ENCODE measurements at places on chromosomes 2 and 18. TPM values are rescaled to one million over a fixed set of nuclear protein-coding genes. Genes with fewer than 3 reads are reported as not detected.
A peak's percentile ranks its signal among the peaks of the same experiment; 100 is the strongest.

SLC25A12 gene
- total RNA-seq, result 21.4 TPM

TRIM54 gene
- total RNA-seq, result 1.6 TPM

CROCC2 gene
- not detected for total RNA-seq

CD8B2 gene
- not detected for total RNA-seq

FBXO48 gene
- total RNA-seq, result 0.52 TPM

INHA gene
- 1.5 TPM for total RNA-seq

IL18R1 gene
- total RNA-seq, result 3.6 TPM

CD226 gene
- 0.69 TPM for total RNA-seq

CDH2 gene
- total RNA-seq, result 39.2 TPM

SERPINB2 gene
- 9.9 TPM for total RNA-seq

- no peak overlapping the region for H3K4me3 ChIP-seq
- no peak overlapping the region for H3K27ac ChIP-seq
- DNase-seq, result no peak
- H3K4me1 ChIP-seq, result no peaks in the 10 kb centered on the region
- H3K27me3 ChIP-seq, result no peaks in the 10 kb centered on the region
- no peaks in the 10 kb centered on the region for H3K36me3 ChIP-seq
These were observed 93.6 kb downstream of the DNER start for GRCh38 chr2:229620759-229621158.

DNA sequence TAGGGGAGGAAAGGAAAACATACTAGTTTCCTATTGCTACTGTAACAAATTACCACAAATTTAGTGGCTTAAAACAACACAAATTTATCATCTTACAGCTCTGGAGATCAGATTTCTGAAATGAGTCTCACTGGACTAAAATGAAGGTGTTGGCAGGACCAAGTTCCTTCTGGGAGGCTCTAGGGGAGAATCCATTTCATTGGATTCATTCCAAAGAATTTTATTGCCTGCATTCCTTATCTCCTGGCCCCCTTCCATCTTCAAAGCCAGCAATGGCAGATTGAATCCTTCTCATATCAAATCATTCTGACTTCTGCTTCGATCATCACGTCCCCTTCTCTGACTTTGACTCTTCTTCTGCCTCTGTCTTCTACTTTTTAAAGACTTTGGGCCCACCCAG is 250.9 kb downstream of the IRS1 start:
- no peak overlapping the region for H3K4me3 ChIP-seq
- no peaks in the 10 kb centered on the region for H3K36me3 ChIP-seq
- no peak overlapping the region for H3K27ac ChIP-seq
- peaks cover 14% of the 10 kb centered on the region for H3K4me1 ChIP-seq
- no peak for DNase-seq
- H3K27me3 ChIP-seq, result no peaks in the 10 kb centered on the region

GRCh38 chr18:49728542-49728941 is 84.8 kb downstream of the ACAA2 start:
- peaks cover 16% of the 10 kb centered on the region for H3K4me1 ChIP-seq
- H3K36me3 ChIP-seq, result no peaks in the 10 kb centered on the region

- no peaks in the 10 kb centered on the region for H3K36me3 ChIP-seq
- no peak overlapping the region for H3K4me3 ChIP-seq
- H3K4me1 ChIP-seq, result no peaks in the 10 kb centered on the region
- H3K27ac ChIP-seq, result no peak overlapping the region
These were observed 232.9 kb downstream of the LNPK start for GRCh38 chr2:175769200-175769599.

DNA sequence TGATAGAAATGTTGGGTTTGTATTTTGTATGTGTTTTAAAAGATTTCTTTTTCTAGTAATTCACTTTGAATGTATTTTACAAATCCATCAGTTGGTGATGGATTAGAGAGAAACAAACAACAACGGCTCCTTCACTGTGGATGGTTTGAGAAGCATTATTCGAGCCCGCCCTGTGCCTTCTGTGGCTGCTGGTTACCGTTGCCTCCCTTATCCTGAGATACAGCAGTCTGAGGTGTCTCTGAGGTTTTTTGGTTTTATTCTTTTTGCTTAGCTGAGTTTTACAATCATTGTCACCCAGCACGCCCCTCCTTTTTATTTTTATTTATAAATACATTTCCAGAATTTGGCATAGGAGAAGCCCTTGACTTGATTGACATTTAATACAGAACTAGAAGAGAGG is 168.3 kb downstream of the BABAM2 start:
- H3K36me3 ChIP-seq, result no peaks in the 10 kb centered on the region
- no peak for DNase-seq
- H3K27me3 ChIP-seq, result no peaks in the 10 kb centered on the region
- H3K27ac ChIP-seq, result no peak overlapping the region

- no peaks in the 10 kb centered on the region for H3K27me3 ChIP-seq
- no peaks in the 10 kb centered on the region for H3K36me3 ChIP-seq
- no peak overlapping the region for H3K27ac ChIP-seq
These were observed 37.0 kb upstream of the EPC2 start for GRCh38 chr2:148607566-148607965.

DNA sequence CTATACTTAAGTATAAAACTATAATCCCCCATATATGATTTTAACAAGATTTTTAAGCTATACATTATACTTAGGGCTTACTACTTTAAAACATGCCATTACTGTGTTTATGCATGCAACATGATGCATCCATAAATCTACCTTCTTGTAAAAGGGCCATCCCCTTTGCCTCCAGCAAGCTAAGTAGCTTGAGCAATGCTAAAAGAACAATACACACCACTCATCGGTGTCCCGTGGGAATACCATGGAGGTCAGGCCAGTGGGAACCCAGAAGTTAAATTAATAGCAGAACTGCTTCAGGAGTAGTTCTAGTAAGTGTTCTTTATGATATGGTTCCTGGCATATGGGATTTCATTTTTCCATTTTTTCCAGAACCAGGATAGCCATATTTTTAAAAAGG is 37.8 kb downstream of the SH3RF3 start:
- no peaks in the 10 kb centered on the region for H3K36me3 ChIP-seq
- H3K4me1 ChIP-seq, result peaks cover 45% of the 10 kb centered on the region
- no peak overlapping the region for H3K4me3 ChIP-seq
- H3K27ac ChIP-seq, result 0 out of 2 replicates have a peak overlapping the region, but pooled peaks have one; percentile 3

- no peak overlapping the region for H3K27ac ChIP-seq
- DNase-seq, result no peak
- H3K36me3 ChIP-seq, result no peaks in the 10 kb centered on the region
- H3K4me1 ChIP-seq, result no peaks in the 10 kb centered on the region
- H3K4me3 ChIP-seq, result no peak overlapping the region
These were observed 170.2 kb downstream of the NRP2 start for GRCh38 chr2:205852457-205852856.

DNA sequence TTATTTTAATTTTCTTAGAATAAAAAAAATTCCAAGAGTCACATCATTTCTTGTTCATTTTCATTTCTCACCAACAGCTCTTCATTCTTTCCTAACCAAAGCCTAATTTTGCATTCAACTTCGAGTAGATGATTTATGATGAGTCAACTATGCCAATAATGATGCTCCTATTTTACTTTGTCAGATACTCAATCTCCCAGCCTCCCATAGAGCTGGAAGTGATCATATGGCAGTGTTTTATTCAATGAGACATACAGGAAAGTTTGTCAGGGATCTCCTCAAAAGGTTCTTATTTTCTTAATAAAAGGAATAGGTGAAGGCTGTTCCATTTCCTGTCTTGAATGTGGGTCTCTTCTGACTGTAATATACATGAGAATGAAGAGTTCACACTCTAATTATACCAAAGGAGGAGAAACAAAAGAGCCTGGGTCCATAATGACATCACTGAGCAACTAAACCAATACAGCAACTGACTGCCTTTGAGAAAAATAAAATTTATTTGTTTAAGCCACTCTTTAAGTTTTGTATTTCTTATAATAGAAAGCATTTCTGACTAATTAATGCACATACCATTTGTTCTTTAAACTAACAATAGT is 231.2 kb upstream of the CYP26B1 start:
- H3K4me3 ChIP-seq, result no peak overlapping the region
- no peaks in the 10 kb centered on the region for H3K36me3 ChIP-seq
- H3K4me1 ChIP-seq, result peaks cover 11% of the 10 kb centered on the region
- H3K27me3 ChIP-seq, result no peaks in the 10 kb centered on the region

DNA sequence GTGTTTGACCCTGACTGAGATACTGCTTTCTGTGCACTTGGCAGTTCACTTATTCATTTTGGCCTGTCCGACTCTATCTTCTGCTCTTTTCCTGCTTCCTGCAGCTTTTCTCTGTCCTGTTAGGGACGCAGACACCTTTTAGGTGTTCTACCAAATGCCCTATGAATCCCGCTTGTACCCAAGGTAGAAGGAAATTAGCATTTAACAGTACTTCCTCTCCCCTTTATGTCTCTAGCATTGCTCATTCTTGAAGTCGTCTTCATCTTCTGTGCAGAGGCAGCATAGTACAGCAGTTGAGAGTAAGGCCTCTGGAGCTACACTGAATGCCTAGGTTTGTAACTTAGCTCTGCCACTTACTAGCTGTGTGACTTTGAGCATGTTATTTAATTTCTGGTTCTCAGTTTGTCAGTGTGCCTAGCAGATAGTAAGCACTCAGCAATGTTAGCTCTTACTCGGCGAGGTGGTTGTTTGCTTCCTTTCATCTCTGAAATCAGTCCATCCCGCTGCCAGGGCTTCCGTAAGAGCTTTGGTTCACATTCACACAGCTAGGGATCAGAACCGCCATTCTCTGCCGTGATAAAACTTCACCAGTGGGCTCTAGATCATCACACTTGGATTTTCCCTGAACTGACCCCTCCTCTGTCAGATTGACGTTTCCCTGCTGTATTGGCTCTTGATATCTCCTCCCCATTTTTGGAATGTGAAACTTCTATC is 1.4 kb downstream of the CCT7 start:
- peaks cover 10% of the 10 kb centered on the region for H3K36me3 ChIP-seq
- H3K27ac ChIP-seq, result no peak overlapping the region
- no peak for DNase-seq
- H3K4me3 ChIP-seq, result peak overlapping the region; percentile 94
- peaks cover 15% of the 10 kb centered on the region for H3K4me1 ChIP-seq

DNA sequence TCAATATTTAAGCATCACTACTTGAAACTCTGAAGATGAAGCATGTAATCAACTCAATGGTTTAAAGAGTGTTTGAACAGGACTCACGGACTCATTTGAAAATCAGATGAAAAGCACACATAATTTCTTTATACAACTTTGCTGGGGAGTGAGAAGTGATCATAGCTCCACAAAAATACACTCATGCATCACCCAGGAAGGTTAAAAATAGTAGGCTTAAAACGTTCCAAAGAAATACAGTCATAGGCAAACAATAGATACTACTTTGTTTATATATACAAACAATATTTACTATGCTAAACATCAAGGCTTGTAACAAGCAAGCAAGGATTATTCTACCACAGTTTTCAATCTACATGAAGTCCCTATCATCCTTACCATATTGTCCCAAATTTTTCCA is 11.6 kb downstream of the HNRNPLL start:
- H3K4me1 ChIP-seq, result peaks cover 41% of the 10 kb centered on the region
- DNase-seq, result peak; percentile 49
- H3K27ac ChIP-seq, result peak overlapping the region; percentile 63
- H3K27me3 ChIP-seq, result no peaks in the 10 kb centered on the region
- no peaks in the 10 kb centered on the region for H3K36me3 ChIP-seq

GRCh38 chr2:242075696-242076095 is 206.2 kb downstream of the RTP5 start:
- H3K36me3 ChIP-seq, result no peaks in the 10 kb centered on the region
- H3K4me1 ChIP-seq, result peaks cover 6% of the 10 kb centered on the region
- no peak overlapping the region for H3K27ac ChIP-seq
- H3K27me3 ChIP-seq, result peaks cover 7% of the 10 kb centered on the region
- no peak overlapping the region for H3K4me3 ChIP-seq

DNA sequence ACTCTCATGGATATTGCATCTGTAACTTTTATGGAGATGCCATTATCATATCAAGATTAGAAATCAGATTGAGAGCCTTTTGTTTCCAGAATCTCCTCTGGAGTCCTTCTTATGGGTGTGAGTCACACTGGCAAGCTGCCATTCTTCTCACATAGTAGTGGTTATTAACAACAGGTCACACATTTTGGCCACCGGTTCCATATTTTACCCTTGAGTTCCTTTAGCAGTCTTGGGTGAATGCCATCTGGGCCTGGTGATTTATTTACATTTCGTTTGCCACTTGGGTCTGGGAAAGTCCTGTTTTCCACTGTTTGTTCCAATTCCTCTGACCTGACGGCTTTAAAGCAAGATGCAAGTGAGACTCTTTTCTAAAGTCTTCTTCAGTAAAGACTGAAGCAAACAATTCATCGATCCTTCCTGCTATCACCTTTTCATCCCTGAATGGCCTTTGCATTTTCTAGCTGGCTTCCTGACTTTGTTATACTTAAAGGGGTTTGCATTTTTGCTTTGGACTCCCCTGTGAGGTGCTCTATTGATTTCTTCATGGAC is 80.5 kb upstream of the CAVIN2 start:
- no peaks in the 10 kb centered on the region for H3K36me3 ChIP-seq
- H3K4me3 ChIP-seq, result no peak overlapping the region
- DNase-seq, result peak; percentile 55
- no peak overlapping the region for H3K27ac ChIP-seq

- H3K27me3 ChIP-seq, result no peaks in the 10 kb centered on the region
- no peak overlapping the region for H3K27ac ChIP-seq
- no peak overlapping the region for H3K4me3 ChIP-seq
- DNase-seq, result no peak
- no peaks in the 10 kb centered on the region for H3K4me1 ChIP-seq
These were observed 212.8 kb upstream of the SOX11 start for GRCh38 chr2:5479265-5479928.

GRCh38 chr2:21245565-21245964 is 121.8 kb downstream of the TDRD15 start:
- H3K4me1 ChIP-seq, result no peaks in the 10 kb centered on the region
- no peak overlapping the region for H3K4me3 ChIP-seq
- no peak overlapping the region for H3K27ac ChIP-seq
- H3K27me3 ChIP-seq, result no peaks in the 10 kb centered on the region

- peaks cover 12% of the 10 kb centered on the region for H3K4me1 ChIP-seq
- H3K27me3 ChIP-seq, result no peaks in the 10 kb centered on the region
- no peak overlapping the region for H3K4me3 ChIP-seq
- H3K27ac ChIP-seq, result no peak overlapping the region
These were observed 4.7 kb downstream of the CD302 start for GRCh38 chr2:159793326-159793725.

DNA sequence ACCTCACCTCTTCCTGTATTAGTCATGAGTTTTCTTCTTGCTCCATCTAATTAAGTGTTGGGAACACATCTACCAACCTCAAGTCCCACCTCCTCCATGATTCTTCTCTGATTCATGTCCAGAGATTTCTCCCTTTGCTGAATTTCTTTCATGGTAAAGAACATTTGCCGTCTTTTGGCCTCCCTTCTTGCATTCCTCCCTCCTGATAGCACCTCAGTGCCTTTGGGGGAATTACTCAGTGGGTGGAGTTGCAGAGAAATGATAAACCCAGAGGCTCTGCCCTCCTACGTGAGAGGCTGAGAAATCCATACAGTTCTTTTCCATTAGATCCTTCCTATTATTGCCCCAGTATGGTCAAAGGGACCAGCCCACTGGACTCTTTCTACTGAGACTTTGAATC is 651.9 kb downstream of the SLC4A3 start:
- H3K4me3 ChIP-seq, result no peak overlapping the region
- peaks cover 76% of the 10 kb centered on the region for H3K4me1 ChIP-seq
- H3K27me3 ChIP-seq, result no peaks in the 10 kb centered on the region

All from PC-3 (cell line).